ENCODE measurements at places on chromosomes 5 and 9.

DNA sequence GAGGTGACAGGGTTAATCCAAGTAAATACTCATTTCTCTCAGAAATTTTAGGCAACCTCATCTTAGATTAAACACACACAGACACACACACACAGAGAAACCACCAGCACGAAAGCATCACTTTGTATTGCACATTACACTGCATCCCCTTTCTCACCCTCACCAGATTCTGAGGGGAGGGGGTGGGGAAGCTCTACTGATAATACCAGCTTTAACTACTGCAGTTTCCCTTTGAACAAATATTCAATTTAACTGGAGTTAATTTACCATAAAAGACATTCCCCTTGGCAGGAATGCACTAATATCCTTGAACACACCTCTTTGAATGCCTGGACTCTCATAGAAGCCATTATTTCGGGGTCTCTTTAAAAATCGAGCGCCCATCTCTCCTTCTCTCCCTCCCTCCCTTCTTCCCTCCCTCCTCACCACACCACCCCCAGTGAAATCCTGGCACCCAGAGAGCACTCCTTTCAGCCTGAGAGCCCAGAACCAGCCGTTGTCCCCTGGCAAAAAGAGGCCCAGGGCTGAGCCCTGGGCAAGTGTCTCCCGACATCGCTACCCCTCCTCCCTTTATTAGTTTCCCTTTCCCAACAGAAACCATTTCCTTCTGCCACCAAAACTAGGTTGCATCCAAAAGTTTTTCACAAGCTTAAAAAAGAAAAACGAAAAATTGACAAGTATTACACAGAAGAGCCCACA, 2.8 kb upstream of the NFIB start:
- DNase-seq, result no peak

DNA sequence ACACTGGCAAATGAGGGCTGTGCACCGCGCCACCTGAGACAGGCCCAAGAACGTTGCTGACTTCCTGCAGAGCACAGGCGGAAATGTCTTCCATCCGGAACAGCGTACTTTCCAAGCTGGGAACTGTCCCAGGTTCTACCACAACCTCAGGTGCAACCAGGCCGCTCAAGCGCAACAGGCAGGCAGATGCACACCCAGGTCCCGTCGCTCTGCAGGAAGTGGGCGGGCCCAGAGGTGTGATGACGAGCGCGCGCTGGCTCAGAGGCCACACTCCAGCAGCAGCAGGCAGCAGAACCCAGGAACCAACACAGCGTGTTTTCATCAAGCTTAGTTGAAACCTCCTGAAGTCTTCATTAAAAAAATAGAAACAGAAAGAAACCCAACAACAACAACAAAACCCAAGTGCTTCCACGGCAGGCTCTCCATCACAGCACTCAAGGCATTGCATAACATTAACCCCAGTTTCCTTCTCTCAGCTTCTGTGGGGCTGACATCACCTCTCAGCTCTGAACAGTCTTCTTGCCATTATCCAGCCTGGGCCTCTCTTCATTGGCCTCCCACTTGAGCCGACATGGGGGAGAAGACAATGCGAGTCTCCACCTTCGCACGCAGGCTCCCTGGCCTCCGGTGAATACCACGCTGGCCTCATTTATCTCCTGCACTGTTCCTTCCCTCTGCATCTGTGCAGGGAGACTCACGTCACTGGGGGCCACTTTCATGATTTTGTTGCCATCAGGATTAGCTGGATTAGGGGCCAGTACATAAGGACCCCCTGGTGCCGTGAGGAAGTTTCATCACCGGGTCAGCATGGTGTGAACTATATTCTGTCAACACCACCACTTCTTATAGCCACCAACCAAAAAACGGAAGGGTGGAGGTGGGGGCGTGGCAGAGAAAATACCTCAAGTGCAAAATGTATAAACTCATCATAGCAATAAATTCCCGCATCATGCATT, 22.1 kb downstream of the PTCH1 start:
- DNase-seq, result peak; percentile 87

GRCh38 chr5:107799306-107799705, 128.6 kb upstream of the EFNA5 start:
- no peak for DNase-seq

DNA sequence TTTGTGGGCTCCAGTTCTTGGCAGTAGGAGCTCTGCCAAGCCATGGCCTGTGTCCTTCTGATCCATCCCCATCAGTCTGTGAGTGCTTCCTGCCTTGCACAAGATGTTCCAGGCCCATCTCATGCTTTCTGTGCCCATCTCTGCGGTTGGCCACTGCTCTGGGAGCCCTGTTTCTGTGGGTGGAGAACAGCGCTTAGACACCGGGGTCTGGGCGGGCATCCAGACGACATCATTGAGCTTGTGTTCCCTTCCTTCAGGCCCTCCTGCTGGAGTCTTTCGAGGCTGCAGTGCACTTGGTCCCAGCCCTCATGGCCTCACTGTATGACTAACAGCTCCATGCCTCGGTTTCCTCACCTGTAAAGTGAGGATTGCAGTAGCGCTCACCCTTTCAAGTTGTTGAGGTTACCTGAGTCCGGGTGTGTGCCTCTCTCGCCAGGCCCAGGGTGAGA, 14.9 kb upstream of the CARD19 start:
- no peak for DNase-seq

DNA sequence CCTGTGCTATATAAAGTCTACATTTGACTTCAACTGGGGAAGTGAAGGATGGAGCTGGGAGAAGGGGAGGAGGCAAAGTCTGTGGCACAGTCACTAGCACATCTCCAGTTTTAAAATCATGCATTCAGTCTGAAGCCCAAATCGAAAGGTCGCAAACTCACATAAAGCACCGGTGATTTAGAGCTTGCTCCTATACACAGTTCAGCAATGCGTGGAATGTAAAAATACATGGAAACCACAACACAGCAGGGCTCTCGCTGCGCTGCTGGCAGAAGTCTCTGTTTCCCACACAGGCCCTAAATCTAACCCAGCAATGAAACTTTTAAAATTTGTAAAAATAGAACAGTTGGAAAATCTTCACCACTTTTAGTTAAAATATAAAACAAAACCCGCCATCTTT, 68.2 kb downstream of the EBF1 start:
- no peak for DNase-seq

DNA sequence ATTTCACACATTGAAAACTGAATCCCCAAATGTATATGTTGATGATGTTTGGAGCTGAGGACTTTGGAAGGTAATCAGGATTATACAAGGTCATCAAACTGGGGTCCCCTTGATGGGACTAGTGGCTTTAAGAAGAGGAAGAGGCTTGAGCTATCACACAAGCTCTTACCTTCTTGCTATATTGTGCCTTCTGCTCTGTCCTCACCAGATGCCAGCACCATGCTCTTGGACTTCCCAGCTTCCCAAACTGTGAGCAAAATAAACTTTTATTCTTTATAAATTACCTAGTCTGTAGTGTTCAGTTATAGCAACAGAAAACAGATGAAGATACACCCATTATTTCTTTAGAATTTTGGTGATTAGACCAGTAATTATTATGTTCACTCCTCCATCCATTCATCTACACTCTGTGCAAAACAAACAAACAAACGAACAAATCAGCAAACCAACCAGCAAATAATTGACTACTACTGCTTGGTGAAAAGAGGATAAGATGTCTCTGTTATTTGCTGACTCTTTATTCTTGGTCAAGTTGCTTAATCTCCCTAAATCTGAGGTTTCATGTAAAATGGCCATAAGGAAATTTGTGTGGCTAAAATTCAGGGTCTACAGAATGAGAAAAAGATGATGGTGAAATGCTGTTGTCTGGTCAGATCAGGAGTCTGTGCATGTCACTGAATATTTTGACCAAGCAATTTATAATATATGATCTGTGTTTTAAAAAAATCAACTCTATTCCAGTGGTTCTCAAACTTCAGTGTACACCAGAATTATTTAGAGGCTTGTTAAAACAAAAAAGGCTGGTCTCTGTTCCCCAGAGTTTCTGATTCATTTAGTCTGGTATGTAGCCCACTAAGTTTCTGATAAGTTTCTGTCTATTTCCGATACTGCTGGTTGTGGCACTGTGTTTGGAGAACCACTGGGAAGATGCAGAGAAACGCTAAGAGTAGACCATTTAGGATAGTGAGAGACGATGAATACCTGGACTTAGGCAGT, 854.1 kb downstream of the MAT2B start:
- no peak for DNase-seq

- DNase-seq, result no peak
Observed at GRCh38 chr9:32906213-32906612, 95.2 kb downstream of the APTX start.

DNA sequence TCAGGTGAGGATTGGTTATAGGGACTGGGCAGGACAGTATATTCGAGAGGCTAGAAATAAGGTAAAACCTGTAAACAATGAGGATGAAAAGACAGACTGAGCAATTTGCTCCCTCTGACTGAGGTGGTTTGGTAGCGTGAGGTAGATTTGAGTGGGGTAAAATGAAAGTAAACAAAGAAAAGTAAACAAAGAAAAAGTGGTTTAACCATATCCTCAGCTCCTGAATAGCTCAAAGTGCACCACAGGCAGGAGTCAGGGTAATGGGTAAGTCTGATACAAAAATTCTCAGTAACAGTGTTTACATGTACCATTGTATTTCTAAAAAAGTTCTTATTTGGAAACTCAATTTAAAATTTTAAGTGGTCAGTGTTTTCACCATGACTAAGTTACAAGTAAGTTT, 203.1 kb upstream of the ARRDC3 start:
- DNase-seq, result no peak

DNA sequence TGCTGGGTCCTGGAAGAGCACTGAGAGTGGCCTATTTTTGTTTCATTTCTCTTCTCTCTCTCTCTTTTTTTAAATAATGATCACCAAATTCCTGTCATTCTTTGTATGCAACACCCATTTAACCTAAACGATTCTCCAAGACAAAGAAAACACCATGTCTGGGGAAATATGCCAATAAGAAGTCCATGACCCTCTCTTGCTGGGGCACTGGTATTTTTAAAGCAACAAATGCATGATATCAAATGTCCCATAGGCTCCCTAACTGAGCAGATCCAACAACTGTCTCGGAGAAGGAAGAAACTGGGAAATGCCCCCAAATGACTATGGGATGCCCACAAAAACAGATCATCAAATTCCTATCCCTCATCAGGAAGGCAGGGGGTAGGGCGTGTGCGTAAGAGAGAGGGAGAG, 567.4 kb downstream of the CCDC171 start:
- DNase-seq, result no peak

- DNase-seq, result no peak
Observed at GRCh38 chr9:34715639-34716215, 5.8 kb upstream of the CCL21 start.

DNA sequence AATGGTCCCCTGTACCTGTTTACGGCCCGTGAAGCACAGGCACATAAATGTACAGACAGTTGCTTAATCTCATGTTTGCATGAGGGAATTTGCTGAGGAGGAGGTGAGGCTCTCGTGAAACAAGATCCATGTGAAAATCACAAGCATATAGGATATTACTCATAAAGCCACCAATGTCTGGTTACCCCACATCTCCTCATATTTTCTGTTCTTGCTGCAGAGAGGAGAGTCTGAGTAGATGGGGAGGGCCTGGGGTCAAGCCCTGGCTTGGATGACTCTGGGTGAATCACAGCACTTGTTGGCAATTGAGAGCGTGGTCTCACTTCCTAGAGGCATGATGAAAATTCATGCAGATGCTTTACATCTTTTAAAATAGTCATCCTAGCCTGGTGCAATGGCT, 975 bp downstream of the AGXT2 start:
- no peak for DNase-seq

- DNase-seq, result no peak
Observed at GRCh38 chr9:77956555-77956954, 75.1 kb downstream of the GNAQ start.

DNA sequence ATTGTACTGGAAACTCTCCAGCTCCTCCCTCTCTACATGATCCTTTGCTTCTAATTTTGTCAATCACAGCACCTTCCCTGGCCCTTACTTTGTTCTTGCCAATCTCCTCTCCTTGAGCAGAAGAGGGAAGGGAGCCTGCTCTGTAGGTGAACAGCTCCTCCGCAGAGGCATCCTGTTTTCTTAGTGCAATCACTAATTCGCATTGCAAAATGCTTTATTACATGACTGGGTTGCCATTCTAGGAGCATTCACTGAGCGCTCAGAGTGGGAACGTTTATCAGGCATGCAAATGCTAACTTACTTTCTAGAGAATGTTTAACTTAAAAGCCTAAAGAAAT, 416 bp upstream of the SNX18 start:
- no peak for DNase-seq

- DNase-seq, result no peak
Observed at GRCh38 chr5:180235846-180236245, 26.8 kb upstream of the RASGEF1C start.

DNA sequence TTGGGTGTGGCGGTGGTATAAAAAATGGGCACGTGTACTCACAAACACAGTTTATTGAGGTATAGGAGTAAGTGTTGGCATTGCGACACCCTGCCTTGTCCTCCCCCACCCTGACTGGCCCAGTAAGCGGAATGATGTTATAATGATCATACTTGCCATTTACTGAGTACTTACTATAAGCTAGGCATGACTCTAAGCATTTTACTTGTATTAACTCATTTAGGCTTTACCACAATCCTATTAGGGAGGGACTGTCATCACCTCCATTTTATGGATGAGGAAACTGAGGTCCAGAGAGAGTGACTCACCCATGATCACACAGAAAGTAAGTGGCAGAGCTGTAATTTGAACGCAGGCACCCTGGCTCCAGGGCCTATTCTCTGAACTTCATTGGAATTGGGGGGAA, 2.3 kb downstream of the SMIM3 start:
- DNase-seq, result no peak

DNA sequence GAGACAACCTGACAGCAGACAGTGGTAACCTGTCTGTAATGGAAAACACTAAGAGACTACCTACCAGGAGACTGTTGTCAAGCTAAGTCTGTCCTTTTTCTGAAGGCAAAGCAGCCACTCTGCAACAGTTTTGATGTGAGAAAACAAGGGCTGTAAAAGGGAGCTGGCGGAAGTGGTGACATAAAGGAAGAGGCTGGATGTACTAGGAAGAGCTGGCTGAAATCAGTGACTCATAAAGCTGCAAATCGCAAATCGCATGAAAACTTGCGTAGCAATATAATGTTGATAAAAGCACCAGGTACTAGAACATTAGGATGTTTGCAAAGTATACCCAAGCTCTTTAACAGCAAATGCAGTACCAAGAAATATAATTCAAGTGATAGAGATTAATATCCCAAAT, 1.4 kb downstream of the NSUN2 start:
- DNase-seq, result no peak

GRCh38 chr9:23581931-23582330, 244.1 kb downstream of the ELAVL2 start:
- no peak for DNase-seq

- DNase-seq, result no peak
Observed at GRCh38 chr9:123281659-123282350, 13.4 kb upstream of the STRBP start.

DNA sequence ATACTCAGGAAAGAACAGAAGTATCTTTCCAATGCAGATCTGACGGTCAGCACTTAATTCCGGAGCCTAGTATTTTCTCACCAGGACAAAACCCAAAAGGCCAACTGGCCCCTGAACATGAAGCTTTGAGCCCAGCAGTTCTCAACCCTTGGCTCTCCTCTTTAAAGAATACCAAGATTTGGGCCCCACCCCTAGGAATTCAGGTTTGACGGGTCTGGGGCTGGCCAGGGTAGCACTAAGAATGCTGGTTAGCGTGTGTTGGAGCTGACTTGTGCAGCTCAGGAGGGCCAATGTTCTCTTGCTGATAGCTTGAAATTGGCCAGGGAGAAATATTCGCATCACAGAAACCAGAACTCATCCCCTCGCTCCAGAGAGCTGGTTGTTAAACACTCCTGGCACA, 88.3 kb upstream of the PTCH1 start:
- DNase-seq, result no peak
